ENCODE measurements at places on chromosomes 16 and 17.

- DNase-seq = no peak
These were observed 3.6 kb upstream of the MAP3K14 start for GRCh38 chr17:45320349-45320930.

DNA sequence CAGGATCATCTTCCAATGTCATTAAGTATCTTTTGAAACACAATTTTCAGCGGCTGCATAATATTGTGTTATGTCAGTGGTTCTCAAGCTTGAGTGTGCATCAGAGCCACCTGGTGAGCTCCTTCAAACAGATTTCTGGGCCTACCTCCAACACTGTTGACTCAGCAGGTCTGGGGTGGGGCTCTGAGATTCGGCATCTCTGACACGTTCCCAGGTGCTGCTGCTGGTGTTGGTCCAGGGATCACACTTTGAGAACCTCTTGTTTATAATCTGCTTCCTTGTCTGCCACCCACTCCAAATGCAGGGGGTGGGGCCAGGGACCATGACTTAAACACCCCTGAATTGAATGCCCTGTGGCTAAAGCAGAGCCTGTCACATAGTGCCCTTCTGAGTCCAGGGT, 73.8 kb upstream of the HNF1B start:
- no peak for DNase-seq

DNA sequence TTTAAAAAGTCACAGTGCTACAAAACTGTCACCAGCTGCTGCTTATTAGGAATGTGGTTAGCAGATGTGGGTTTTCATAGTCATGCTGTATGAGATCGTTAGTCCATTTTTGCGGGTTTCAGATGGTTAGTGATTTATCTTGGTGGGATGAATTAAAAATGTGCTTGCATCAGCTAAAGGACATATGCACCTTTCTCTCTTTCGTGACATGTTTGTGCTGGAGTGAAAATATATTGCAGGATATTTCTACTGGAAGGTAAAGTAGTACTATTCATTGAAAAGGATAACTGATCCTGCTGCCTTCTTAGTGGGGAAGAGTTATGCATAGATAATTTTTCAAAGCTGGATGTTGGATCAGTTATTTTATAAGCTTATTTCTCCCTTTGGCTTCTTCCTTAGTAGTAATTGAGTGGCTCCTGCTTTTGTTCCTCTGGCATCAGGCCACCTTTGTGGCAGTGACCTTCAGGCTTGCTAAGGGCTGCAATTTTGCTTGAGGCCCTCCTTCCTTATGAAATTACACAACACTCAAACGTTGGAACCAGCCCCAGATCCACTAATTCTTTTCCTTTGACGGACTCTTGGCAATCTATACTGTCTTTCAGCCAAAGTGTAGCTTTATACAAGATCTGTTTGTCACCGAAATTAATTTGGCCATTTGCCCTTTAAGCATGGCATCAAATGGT, 7.5 kb upstream of the SNTB2 start:
- DNase-seq = no peak

GRCh38 chr16:9039210-9039609, 52.2 kb upstream of the HAPSTR1 start:
- DNase-seq = peak; percentile 29

- no peak for DNase-seq
These were observed 678 bp upstream of the HOXB6 start for GRCh38 chr17:48605409-48605919.

DNA sequence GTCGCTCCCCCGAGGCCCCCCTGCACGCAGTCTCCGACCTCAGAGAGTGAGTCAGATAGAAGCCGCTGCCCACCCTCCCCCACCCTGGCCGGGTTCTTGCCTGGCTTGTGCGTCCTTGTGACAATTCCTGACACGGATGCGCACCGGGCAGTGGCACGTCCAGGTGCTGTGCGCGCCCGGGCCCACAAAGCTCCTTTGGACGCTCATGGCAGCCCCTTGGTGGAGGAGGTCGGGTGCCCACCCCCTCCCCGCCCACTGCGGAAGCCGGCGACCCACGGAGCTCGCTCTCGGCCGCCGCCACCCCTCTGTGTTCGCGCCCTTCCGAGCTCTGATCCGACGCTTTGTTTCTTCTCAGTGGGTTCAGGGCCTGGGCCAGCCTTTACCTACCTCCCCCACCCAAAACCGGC, 662 bp upstream of the TUBB3 start:
- peak; percentile 35 for DNase-seq

DNA sequence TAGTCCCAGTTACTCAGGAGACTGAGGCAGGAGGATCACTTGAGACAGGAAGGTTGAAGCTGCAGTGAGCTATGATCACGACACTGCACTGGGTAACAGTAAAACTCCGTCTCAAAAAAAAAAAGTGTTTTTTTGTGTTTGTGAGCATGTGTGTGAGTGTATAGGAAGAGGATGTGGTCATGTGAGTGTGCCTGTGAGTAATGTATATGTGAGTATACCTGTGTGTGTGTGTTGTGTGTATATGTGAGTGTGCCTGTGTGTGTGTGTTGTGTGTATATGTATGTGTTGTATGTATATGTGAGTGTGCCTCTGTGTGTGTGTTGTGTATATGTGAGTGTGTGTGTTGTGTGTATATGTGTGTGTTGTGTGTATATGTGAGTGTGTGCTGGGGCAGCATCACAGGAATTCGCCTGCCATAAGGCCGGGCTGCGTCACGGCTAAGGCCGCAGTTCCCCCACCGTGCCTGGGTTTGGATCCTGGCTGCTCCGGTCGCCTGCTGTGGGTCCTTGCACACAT, 21.4 kb upstream of the NPTX1 start:
- DNase-seq = no peak

- DNase-seq = no peak
These were observed 15.3 kb downstream of the RSL1D1 start for GRCh38 chr16:11835891-11836649.

DNA sequence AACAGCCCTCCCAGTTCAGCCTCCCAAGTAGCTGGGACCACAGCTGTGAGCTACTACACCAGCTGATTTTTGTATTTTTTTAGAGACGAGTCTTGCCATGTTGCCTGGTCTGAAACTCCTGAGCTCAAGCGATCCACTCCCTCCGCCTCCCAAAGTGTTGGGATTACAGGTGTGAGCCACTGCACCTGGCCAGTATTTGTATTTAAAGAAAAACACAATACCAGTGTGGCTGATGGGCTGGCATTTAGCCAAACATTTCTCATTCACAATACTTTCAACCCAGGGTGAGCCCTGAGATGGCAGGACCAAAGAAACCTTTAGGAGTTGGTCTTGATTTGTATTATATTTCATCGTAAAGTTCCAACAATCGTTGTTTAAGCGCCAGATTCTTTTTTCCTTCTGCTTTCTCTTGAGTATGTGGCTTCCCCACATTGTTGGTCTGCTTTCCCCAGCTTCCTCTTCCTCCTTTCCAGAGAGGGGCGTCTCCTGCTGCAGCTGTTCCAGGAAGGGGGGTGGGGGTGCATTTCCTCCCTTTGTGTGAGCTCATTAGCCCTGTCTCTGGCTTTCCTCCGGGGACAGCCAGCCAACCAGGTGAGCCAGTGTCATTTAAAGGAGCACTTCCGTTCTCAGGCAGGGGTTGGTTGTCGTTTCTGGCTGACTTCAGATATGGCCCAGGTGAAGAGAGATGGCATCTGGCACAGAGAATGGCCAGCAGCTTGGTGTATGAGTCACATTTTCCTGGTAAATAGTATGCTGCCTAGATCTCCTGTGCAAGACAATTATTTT, 79.9 kb downstream of the GPRC5B start:
- DNase-seq = no peak

DNA sequence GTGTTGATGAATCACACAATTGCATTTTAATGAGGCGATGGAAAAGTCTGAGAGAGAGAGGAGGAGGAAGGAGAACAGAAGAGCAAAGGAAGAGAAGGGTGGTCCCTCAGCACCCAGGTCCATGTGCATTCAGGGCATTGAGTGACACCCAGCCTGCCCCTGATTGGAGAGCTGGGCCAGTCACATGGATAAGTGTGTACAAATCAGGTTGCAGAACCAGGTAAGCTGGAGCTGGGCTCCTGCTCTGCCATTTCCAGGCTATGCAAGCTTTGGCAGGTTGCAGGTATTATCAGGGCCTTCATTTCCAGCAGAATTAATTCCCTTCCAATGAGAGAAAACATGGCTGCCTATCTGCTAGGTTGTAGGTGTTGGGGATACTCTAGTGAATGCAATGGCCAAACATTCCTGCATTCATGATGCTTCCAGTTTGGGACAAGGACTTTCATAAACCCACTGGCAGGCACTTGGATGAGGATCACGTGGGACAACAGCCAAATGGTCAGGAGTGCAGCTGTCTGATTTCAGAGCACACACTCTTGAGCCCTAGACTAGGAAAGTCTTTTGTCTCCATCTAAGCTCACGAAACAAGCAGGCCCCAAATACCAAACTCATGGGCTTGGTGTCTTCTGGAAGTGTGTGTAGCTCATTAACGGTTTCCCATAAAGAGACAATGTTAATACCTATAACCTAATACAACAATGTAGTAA, 577.9 kb upstream of the CDH5 start:
- DNase-seq = no peak

GRCh38 chr16:12548270-12548983, 255.3 kb downstream of the CPPED1 start:
- DNase-seq = no peak

- no peak for DNase-seq
These were observed 42.5 kb downstream of the IL21R start for GRCh38 chr16:27444470-27444869.

GRCh38 chr16:3938843-3939624, 58.5 kb upstream of the CREBBP start:
- peak; percentile 40 for DNase-seq

DNA sequence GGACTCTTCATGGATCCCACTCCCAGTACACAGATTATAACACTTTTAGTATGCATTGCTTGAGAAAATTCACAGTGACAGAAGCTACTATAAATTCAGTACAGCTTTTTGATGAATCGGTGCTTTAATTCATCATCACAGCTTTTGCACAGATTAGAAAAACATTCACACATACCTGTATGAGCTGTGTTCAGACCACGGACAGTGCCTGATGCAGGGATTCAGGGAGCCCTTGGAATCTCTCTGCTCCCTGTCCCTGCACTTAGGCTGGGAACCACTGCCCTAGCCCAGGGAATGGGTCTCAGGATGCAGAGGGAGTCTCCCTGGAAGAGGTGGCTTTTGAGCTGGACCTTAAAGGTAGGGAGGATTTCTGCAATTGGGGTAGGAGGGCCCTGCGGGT, 13.9 kb downstream of the TBKBP1 start:
- no peak for DNase-seq

DNA sequence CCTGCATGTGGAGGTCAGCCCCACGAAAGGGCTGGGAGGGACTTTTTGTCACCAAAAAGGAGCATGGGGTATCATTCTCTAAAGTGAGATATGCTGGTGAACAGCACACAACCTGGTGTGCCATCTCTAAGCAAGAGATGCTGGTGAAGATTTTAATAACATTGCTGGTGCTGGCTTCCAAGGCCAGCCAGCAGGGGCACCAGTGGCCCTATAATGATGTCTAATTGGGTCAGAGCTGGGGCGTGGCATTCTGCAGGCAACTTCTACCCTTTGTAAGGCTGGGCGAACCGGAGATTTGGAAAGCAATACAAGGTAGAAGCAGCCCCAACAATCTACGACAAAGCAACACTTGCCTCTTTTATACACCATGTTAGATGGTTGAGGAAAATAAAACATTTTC, 16.8 kb downstream of the SDR42E1 start:
- peak; percentile 11 for DNase-seq

- DNase-seq = no peak
These were observed 7.2 kb downstream of the DLX3 start for GRCh38 chr17:49987681-49988441.
